Esophagus muscularis mucosa (tissue), 4 donors: ENCODE measurements at places on chromosomes 6 and 20. TPM values are rescaled to one million over a fixed set of nuclear protein-coding genes. Genes with fewer than 3 reads are reported as not detected.

The FERMT1 gene
- 0.32 TPM for total RNA-seq

The LKAAEAR1 gene
- total RNA-seq = not detected

The HDGFL1 gene
- not detected for total RNA-seq

The TAPBP gene
- 150 TPM for total RNA-seq

The UBE2C gene
- total RNA-seq = 2.7 TPM

GRCh38 chr6:8814440-8815000 is 379.2 kb upstream of the SLC35B3 start:
- no peaks in the 10 kb centered on the region for H3K27me3 ChIP-seq
- H3K4me3 ChIP-seq = no peak overlapping the region
- no peaks in the 10 kb centered on the region for H3K36me3 ChIP-seq
- DNase-seq = no peak
- H3K4me1 ChIP-seq = no peaks in the 10 kb centered on the region
- no peak overlapping the region for H3K27ac ChIP-seq

GRCh38 chr6:170063431-170063830 is 227.4 kb downstream of the DLL1 start:
- no peaks in the 10 kb centered on the region for H3K4me1 ChIP-seq
- no peaks in the 10 kb centered on the region for H3K27me3 ChIP-seq
- no peaks in the 10 kb centered on the region for H3K36me3 ChIP-seq

DNA sequence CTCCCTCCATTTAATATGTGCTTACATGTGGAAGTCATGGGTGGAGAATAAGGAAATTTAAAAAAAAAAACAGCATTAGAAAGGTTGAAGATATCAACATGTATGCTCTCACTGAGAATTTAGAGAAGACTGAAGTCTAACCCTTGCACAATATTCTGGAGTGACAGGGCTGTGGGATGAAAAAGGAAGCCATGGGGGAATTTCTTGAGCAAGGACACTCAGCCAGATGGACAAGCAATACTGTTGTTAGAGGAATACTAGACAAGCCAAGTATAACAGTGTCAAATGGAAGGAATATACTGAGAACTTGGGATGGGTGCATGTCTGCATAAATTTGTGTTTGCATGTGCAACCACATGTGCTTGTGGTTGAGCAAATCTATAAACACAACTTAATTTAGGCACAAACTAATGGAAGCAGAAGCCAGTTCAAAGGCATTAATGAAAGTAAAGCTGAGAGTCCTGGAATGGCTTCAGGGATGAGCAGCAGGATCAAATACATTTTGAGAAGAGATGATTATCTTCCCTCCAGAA is 119.7 kb downstream of the ADGRB3 start:
- no peaks in the 10 kb centered on the region for H3K4me1 ChIP-seq
- H3K36me3 ChIP-seq = no peaks in the 10 kb centered on the region
- H3K4me3 ChIP-seq = no peak overlapping the region
- H3K27ac ChIP-seq = no peak overlapping the region
- H3K27me3 ChIP-seq = no peaks in the 10 kb centered on the region

DNA sequence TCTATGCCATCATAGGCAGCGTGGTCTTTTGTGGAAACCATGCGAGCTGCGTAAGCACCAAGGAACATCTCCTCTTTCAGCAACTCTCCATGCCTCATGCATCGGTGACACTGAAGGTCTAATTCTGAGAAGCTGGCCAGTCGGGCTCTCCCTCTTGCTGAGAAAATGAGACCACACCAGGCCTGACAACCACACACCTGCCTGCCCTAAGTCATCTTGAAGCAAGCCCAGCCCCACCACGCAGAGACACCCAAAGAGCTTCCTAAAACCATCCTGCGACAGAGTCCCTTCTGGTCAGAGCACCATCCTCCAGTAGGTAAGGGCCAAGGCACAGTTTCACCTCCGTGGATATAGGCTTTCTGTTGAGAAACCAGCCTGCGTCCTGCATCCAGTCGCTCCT is 26.6 kb downstream of the PREX1 start:
- H3K27me3 ChIP-seq = no peaks in the 10 kb centered on the region
- H3K36me3 ChIP-seq = no peaks in the 10 kb centered on the region
- H3K27ac ChIP-seq = no peak overlapping the region
- no peak overlapping the region for H3K4me3 ChIP-seq
- DNase-seq = no peak

DNA sequence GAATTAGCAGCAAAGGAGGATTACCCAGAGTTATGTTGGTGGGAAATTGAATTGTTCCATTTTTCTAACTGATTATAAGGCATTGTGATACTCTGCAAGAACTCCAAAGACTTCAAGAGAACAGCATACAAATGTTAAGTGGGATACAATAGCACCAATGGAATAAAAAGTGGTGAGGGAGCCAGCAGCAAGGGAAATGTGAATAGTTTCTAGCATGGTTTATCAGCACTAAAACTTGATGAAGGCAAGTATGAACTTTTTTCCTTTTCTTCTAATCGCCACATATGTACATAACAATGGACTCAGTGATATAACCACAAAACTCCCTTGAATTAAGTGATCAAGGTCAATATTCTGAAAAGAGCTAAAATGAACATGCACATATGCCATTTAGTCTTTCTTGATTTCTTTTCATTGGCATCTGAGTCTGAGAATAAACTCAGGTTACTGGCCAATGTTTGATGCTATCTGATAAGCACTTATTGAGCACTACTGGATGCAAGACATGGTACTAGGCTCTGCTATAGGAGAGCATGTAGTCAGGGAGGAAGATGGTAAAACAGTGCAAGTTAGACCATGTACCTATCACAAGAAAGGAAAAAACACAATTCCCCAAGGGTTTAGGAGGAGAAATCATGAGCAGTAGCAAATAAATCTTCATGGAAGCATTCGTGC is 36.6 kb upstream of the NOX3 start:
- H3K4me1 ChIP-seq = peaks cover 24% of the 10 kb centered on the region
- no peak for DNase-seq
- no peaks in the 10 kb centered on the region for H3K36me3 ChIP-seq
- no peak overlapping the region for H3K4me3 ChIP-seq
- H3K27ac ChIP-seq = peak overlapping the region; percentile 65

DNA sequence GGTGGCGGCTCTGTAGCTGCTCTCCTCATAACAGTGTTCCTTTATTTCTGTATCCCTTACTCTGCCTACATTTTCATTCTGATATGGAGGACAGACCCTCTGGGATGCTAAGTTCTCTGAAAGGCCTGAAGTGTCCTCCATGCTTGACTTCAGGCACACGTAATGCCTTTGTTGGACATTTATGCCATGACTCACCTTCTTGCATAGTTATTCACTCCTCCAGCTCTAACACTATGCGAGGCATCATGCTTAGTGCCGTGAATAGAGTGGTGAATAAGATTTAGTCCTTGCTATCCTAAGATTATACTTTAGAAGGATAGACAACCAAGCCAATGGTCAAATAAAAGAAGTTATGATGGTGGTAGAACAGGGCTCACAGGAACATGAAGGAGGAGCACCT is 760.9 kb upstream of the FLRT3 start:
- no peak for DNase-seq
- H3K27ac ChIP-seq = no peak overlapping the region

GRCh38 chr6:1736346-1737105 is 126.8 kb downstream of the FOXC1 start:
- no peaks in the 10 kb centered on the region for H3K27me3 ChIP-seq
- no peaks in the 10 kb centered on the region for H3K36me3 ChIP-seq
- no peaks in the 10 kb centered on the region for H3K4me1 ChIP-seq

DNA sequence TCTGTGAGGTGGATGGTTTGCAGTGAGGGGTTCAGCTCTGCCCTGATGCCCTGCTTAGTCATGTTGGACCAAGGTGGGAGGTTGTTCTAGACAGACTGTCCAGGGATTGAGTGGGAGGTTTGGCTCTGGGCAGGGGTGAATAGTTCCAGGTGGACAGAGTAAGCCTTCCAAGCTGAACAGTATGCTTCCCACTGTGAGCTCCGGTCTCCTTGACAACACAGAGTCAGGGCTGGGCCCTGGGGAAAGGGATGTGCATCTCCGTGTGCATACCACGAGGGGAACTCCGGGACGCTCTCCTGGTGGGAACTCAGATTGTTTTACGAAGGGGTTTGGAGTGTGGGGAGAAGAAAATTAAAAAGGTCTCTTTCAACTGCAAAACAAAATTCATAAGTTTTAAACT is 174.7 kb downstream of the DHX35 start:
- peaks cover 44% of the 10 kb centered on the region for H3K27me3 ChIP-seq
- no peaks in the 10 kb centered on the region for H3K4me1 ChIP-seq
- no peaks in the 10 kb centered on the region for H3K36me3 ChIP-seq
- no peak overlapping the region for H3K4me3 ChIP-seq

GRCh38 chr6:123333000-123333756 is 303.6 kb downstream of the TRDN start:
- H3K36me3 ChIP-seq = no peaks in the 10 kb centered on the region
- no peak overlapping the region for H3K4me3 ChIP-seq
- H3K4me1 ChIP-seq = no peaks in the 10 kb centered on the region
- no peak overlapping the region for H3K27ac ChIP-seq

DNA sequence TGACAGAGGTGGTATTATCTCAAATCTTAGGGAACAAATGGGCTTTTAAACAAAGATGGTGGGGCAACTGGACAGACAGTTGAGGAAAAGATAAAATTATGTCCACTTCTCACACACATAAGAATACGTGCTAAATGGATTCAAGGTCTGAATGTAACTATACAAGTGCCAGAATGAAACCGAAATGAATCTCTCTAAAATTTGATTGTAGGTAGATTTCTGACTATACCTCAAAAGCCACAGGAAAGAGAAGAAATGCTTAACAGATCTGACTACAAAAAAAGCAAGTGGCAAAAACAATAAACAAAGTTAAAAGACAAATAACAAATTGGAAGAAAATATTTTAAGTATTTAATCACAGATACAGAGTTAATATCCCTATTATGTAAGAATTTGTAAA is 182.7 kb upstream of the OLIG3 start:
- H3K4me1 ChIP-seq = no peaks in the 10 kb centered on the region
- H3K4me3 ChIP-seq = no peak overlapping the region
- DNase-seq = no peak
- no peak overlapping the region for H3K27ac ChIP-seq
- H3K27me3 ChIP-seq = no peaks in the 10 kb centered on the region

GRCh38 chr6:145756170-145756662 is 20.9 kb upstream of the EPM2A start:
- peaks cover 5% of the 10 kb centered on the region for H3K4me1 ChIP-seq
- H3K36me3 ChIP-seq = no peaks in the 10 kb centered on the region
- no peak overlapping the region for H3K27ac ChIP-seq
- H3K27me3 ChIP-seq = no peaks in the 10 kb centered on the region
- H3K4me3 ChIP-seq = no peak overlapping the region

DNA sequence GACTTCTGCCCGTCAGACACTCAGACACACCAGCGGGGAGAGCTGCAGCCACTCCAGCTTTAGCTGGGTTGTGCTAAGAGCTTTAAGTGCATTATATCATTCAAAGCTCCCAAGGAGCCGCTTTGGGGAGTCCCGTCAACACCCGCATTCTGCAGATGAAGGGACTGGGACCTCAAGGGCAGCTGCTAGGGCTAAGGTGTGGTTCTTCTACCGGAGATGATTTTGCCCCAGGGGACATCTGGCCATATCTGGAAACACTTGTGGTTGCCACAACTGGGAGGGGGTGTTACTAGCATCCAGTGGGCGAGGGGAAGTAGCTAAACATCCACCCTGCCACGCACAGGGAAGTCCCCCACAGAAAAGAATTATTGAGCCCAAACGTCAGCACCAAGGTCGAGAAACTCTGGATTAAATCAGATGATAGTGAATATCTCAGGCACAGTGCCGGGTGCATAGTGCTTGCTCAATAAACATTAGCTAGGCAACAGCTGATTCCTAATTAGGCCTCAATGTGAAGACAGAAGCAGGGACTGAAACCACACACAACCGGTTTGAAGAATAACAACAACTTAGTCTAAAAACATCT is 29.6 kb downstream of the PMEPA1 start:
- DNase-seq = no peak
- H3K4me3 ChIP-seq = no peak overlapping the region
- no peaks in the 10 kb centered on the region for H3K36me3 ChIP-seq
- peaks cover 37% of the 10 kb centered on the region for H3K4me1 ChIP-seq
- H3K27me3 ChIP-seq = no peaks in the 10 kb centered on the region

- H3K36me3 ChIP-seq = no peaks in the 10 kb centered on the region
- H3K4me1 ChIP-seq = peaks cover 19% of the 10 kb centered on the region
- H3K27me3 ChIP-seq = no peaks in the 10 kb centered on the region
- peak overlapping the region; percentile 43 for H3K4me3 ChIP-seq
Observed at GRCh38 chr6:106097411-106098231, 11.5 kb downstream of the PRDM1 start.

DNA sequence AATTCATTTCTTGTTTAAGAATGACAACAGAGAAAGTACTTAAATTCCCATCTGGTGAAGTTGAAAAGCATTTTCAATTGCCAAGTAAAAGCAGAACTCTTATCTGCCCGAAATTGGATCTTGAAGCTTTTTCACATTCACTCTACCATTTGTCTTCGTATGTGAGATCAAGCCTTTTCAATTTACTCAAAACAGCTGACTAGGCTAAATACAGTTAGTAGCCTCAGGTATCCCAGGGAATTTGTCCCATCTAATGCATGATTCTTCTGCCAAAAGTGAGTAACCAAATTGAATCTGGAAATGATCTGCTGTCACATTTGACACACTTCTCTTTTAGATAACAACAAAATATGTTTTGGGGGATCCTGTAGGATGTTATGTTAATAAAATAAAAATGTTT is 596.8 kb upstream of the HS3ST5 start:
- no peak for DNase-seq
- H3K36me3 ChIP-seq = no peaks in the 10 kb centered on the region
- H3K4me3 ChIP-seq = no peak overlapping the region
- H3K27me3 ChIP-seq = no peaks in the 10 kb centered on the region
- no peaks in the 10 kb centered on the region for H3K4me1 ChIP-seq

GRCh38 chr6:145206247-145206907 is 528.9 kb downstream of the EPM2A start:
- no peak for DNase-seq
- H3K27me3 ChIP-seq = no peaks in the 10 kb centered on the region
- H3K36me3 ChIP-seq = no peaks in the 10 kb centered on the region

- peaks cover 26% of the 10 kb centered on the region for H3K36me3 ChIP-seq
- H3K4me1 ChIP-seq = peaks cover 41% of the 10 kb centered on the region
- no peaks in the 10 kb centered on the region for H3K27me3 ChIP-seq
- H3K27ac ChIP-seq = no peak overlapping the region
- H3K4me3 ChIP-seq = no peak overlapping the region
Observed at GRCh38 chr6:127277878-127278843, 11.5 kb downstream of the RNF146 start.

GRCh38 chr6:118562248-118562647 is 14.2 kb downstream of the PLN start:
- no peaks in the 10 kb centered on the region for H3K27me3 ChIP-seq
- no peak overlapping the region for H3K4me3 ChIP-seq
- peaks cover 29% of the 10 kb centered on the region for H3K4me1 ChIP-seq

GRCh38 chr6:46411456-46412197 is 79.6 kb downstream of the RCAN2 start:
- no peaks in the 10 kb centered on the region for H3K27me3 ChIP-seq
- H3K36me3 ChIP-seq = no peaks in the 10 kb centered on the region
- no peak for DNase-seq

- H3K4me1 ChIP-seq = peaks cover 29% of the 10 kb centered on the region
- H3K27ac ChIP-seq = no peak overlapping the region
- DNase-seq = no peak
- H3K36me3 ChIP-seq = no peaks in the 10 kb centered on the region
Observed at GRCh38 chr20:43949741-43950618, 35.3 kb downstream of the TOX2 start.
